Lower lobe of right lung (tissue), 2 donors: ENCODE measurements at places on chromosomes 3 and 15. TPM values are rescaled to one million over a fixed set of nuclear protein-coding genes. Genes with fewer than 3 reads are reported as not detected.

The FXR1 gene
- total RNA-seq = 103 TPM

The AGTR1 gene
- 10.8 TPM for total RNA-seq

The TRMT10C gene
- total RNA-seq = 17.4 TPM

The HESX1 gene
- 0.86 TPM for total RNA-seq

The NDUFB4 gene
- total RNA-seq = 100 TPM

The RGMA gene
- total RNA-seq = 9.7 TPM

The SLC27A2 gene
- total RNA-seq = 2.9 TPM

The GHSR gene
- total RNA-seq = not detected

The OIP5 gene
- total RNA-seq = 0.62 TPM

The FBN1 gene
- total RNA-seq = 75.3 TPM

The ROPN1 gene
- total RNA-seq = not detected

The PLA1A gene
- 13.1 TPM for total RNA-seq

The HACD2 gene
- 42.8 TPM for total RNA-seq

The UROC1 gene
- not detected for total RNA-seq

The TMEM207 gene
- total RNA-seq = not detected

The ADGRG7 gene
- total RNA-seq = not detected

The ETV5 gene
- total RNA-seq = 65.5 TPM

The HMCES gene
- total RNA-seq = 28.1 TPM

The SLC28A2 gene
- 0.21 TPM for total RNA-seq
